Activated CD4-positive, CD25-positive, alpha-beta regulatory T cell treated with anti-CD3 and anti-CD28 coated beads, Interleukin-2, amount 50 U/mL, for 16 hours (primary cell): ENCODE measurements at places on chromosomes 6 and 20.

- DNase-seq: no peak
Observed at GRCh38 chr6:125747589-125748405, 1.6 kb upstream of the HEY2 start.

- no peak for DNase-seq
Observed at GRCh38 chr20:15440049-15440820, 1102.8 kb upstream of the FLRT3 start.

DNA sequence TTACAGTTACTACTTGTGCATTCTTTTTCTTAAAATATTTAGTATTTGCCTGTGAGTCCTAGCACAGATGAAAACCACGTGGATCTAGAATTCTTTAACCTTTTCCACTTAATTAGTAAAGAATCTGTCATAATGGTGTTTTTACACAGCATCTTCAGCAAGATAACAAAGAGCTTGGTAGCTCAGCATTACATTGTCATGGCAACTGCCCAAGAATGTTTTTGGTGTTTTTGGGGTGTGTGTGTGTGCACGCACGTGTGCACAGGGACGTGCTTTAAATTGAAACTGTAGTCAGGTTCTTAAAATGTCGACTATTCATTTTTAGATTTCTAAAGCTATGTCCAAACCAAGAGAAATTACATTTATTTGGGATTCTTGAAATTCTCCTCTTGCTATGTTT, 108.0 kb downstream of the FIG4 start:
- DNase-seq: no peak

GRCh38 chr6:152218887-152219286, 411.4 kb downstream of the ESR1 start:
- DNase-seq: no peak

GRCh38 chr6:17714177-17714576, 7.5 kb upstream of the NUP153 start:
- no peak for DNase-seq

- DNase-seq: no peak
Observed at GRCh38 chr20:21981597-21982344, 276.3 kb downstream of the PAX1 start.

DNA sequence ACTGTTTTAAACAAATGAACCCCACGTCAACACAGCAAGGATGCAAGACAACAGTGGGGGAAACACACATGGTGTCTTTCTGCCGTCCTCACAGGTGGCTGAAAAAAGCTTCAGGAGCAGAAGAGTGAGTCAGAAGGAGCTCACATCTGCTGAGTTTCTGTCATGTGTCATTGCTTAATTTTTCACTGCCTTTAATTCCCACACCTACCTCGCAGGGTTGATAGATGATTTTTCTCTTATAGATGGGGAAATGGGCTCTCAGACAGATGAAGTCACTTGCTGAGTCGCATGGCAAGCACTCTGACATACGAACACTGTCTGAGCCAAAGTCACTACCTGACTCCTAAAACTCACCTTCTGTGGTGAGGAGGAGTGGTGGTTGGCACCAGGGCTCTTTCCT, 28.3 kb upstream of the CARMIL1 start:
- no peak for DNase-seq

DNA sequence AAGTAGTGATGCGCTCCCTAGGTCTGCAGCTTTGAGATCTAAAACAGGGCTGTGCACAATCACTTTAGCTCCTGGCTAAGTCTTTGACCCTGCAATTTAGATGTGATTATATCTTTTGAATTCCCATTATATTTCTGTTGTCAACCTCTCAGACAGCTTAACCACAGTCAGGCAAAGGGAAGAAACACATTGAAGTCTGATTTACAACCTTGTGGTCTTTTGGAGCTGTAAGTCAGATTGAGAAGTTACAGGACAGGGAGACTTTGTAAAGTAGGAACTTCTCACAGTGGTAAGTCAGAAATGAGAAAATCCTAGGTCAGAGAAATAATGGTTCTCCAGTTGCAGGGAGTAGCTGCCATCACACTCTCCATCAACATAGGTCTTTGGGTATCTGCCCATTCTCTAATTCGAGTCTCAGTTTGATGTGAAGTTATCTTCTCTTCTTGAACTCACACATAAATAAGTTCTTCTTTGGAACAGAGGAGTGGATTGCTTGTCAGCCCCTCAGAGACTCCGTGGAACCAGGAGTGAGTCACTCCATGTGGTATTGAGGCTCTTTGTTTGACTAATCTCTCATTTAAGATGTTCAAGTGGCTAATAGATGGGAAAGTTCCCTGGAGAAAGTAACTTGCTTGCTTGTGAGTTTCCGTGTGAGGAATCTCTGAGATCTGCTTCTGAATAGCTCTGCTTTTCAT, 35.0 kb upstream of the SGK1 start:
- DNase-seq: no peak

GRCh38 chr20:23005776-23006175, 29.3 kb upstream of the SSTR4 start:
- no peak for DNase-seq

DNA sequence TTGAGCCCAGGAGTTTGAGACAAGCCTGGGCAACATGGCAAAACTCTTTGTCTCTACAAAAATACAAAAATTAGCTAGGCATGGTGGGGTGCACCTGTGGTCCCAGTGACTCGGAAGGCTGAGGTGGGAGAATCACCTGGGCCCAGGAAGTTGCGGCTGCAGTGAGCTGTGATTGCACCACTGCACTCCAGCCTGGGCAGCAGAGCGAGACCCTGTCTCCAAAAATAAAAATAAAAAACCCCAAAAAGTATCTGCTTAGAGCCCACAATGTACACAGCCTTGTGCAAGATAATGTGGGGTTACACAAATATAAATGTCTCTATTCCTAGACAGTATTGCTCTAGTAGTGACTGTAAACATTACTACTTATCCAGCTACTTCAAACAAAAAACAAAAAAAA, 5.9 kb downstream of the ESF1 start:
- DNase-seq: no peak

DNA sequence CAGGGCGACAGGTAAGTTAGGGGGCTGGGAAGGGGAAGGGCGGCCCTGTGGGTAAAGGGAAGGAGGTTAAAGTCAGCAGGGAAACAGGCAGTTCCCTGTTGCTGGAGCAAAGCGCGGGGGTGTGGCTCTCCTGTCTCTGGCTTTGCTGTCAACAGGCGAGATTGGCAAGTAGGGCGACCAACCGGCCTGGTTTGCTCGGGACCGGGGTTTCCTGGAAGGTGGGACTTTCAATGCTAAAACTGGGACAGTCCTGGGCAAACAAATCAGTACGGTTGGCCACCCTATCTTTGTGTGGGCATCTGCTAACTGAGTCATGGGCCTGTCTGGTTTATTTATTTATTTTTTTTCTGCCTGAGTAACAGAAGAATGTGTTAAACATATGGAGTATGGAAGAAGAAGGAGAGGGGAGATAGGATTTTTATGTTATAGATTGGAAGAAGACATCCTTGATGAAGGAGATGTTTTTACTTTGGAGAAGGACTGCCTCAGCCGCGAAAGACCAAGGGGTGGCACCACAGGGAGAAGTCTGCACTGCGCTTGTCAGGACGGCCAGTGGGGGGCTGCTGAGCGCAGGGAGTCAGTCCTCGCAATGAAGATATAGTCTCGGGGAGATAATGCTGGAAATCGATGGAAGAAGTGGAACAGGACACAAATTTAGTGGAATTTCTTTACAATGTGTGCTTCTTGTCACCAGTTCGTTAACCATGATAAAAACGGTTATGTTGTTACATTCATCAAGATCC, 43.4 kb upstream of the ESR1 start:
- no peak for DNase-seq

DNA sequence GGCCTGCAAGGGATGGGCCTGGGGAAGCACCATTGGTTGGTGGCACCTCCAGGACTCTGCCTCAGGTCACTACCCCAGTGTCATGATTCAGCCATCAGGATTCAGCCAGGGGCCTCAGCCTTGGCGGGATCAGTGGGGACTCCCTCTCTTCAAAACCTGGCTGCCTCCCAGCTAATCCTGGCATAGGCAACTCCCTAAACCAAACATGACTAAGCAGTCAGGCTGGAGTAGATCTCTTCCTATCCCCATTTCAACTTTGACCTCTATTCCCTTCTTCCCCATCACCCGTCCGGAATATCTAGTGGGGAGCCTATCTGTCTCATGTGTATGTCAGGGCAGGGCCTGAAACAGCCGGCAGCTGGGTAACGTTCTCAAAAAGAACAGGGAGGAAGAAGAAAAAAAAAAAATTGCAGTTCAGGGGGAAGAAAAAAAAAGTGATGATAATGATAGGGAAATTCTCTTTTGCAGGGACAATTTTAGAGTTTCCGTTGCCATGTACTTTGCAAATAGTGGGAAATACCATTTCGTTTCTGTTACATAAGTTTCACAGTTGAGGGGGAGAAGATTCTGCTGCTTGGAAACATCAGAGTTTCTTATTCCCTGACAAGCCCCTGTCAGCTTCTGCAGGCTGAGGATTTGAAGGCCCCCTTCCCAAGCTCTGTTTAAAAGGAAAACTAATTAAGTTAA, 4.1 kb upstream of the PREX1 start:
- DNase-seq: no peak

DNA sequence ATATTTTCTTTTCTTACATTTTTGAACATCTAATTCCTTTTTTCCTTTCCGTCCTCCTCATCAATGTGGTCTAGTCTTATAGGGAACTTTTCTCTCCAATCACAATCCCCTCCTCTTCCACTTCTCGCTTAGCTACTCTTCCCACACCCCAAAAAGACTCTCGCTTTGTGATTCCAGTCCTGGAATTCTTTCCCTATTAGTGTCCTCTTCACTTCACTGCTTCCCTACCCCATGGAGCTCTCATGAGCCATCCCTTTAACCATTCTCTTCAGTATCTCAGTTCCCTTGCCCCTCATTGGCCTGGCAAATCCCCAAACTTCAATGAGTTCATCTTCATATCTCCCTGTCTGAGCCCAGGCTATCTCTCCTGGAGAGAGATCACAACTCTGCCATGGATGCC, 55.3 kb upstream of the CEP85L start:
- DNase-seq: no peak

- DNase-seq: no peak
Observed at GRCh38 chr20:3925899-3926638, 36.9 kb downstream of the PANK2 start.

DNA sequence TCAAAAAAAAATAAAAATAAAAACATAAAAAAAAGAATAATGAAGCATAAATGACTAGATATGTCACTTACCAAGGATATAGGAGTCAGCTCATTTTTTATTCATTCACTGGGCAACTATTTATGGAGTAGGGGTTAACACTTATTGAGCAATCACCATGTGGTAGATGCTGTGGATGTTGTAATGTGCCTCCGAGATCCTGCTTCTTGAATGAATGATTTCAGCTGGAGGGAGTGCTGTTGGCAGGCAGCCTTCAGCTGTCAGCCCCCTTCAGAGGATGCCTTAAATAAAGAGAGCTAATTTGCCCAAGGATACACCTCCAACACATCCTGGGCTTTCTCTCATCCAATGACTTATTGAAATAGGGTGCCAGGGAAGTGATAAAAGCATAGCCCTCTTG, 229.5 kb upstream of the DTNBP1 start:
- no peak for DNase-seq
